ENCODE measurements at places on chromosomes 4 and X.

DNA sequence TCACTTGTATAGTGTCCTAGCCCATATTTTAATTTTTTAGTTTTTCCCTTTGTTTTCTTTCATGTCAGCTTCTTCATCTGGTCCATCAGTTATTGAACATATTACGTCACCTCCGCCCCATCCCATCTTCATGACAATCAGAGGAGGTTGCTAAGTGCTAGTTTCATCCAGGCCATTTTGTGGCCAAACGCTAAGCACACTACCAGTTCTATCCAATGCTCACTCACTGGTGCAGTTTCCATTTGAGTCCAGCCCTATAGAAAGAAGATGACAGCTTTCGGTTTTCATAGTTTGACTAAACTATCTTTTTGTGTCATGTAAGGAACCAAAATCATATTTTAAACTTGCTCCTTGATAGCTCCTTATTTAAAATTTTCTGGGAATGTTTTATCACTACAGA, 304.2 kb downstream of the TENM3 start:
- H3K4me1 ChIP-seq, result no peaks in the 10 kb centered on the region
- H3K27me3 ChIP-seq, result no peaks in the 10 kb centered on the region
- DNase-seq, result no peak
- no peak overlapping the region for H3K4me3 ChIP-seq
- no peak overlapping the region for H3K27ac ChIP-seq

DNA sequence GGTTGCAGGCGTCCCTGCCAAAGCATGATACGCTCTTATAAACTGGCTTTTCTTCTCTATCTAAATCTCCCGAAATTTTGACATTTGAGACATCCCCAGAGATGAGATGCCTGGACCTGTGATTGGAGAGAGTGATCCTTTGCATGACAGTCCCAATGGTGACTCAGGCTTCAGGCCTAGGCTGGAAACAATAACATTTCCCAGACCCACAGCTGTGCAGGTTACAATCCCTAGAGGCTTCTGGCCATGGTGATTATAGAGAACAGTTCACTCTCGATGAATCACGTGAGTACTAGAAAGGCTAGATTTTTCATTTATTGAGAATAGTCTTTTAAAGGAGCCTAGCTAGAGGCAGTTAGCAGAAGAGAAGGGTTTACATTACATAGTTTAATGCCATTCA, 75.9 kb downstream of the SPATA18 start:
- H3K27me3 ChIP-seq, result no peaks in the 10 kb centered on the region
- no peaks in the 10 kb centered on the region for H3K36me3 ChIP-seq
- H3K4me3 ChIP-seq, result no peak overlapping the region
- no peak for DNase-seq
- no peaks in the 10 kb centered on the region for H3K4me1 ChIP-seq
- H3K27ac ChIP-seq, result no peak overlapping the region

DNA sequence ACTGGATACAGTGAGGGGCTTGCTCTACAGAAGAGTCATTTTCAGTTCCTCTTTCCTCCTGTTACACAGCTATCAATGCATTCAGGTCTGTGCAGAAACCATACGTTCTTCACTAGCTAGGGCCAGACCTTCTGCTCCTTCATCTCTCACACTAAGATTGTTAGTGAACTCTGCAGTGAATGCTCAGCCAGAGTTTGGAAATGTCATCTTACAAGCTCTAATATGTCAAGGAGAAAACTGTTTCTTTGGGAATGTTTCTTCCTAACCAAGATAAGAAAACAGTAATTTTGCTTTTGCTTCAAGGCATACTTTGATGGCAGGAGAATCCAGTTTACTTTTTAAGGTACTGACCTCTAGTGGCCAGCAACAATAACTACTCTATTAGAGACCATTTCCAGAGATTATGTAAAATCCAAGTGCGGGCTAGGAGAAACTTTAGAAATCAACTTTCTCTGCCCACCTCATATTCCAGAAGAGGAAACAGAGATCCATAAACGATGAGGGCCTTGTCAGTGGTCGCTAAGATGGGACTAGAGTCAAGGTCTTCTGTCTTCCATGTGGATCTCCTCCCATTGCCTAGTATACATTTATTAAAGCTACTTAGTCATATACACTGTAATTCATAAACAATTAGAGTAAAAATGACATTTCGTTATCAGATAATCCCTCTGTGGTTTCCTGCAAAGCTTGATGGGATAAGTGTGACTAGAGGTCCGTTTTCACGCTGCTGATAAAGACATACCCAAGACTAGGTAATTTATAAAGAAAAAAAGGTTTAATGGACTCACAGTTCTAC, 12.1 kb upstream of the CC2D2A start:
- H3K4me3 ChIP-seq, result no peak overlapping the region
- no peaks in the 10 kb centered on the region for H3K36me3 ChIP-seq

- H3K4me1 ChIP-seq, result no peaks in the 10 kb centered on the region
- no peak for DNase-seq
- no peaks in the 10 kb centered on the region for H3K27me3 ChIP-seq
- no peaks in the 10 kb centered on the region for H3K36me3 ChIP-seq
- no peak overlapping the region for H3K4me3 ChIP-seq
Observed at GRCh38 chr4:180828455-180829018, 1414.7 kb upstream of the TENM3 start.

DNA sequence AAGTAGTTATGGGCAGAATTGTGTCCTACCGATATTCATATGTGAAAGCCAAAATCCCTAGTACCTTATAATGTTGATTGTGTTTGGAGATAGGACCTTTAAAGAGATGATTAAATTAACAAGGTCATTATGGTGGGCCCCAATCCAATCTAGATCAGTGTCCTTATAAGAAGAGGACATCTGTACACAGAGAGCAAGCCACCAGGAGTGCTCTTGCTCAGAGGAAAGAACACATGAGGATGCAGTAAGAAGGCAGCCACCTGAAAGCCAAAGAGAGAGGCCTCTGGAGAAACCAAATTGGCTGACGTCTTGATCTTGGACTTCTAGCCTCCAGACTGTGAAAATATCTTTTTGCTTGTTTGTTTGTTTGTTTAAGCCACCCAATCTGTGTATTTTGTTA, 1290.8 kb upstream of the PABPC4L start:
- no peak overlapping the region for H3K4me3 ChIP-seq
- no peaks in the 10 kb centered on the region for H3K27me3 ChIP-seq

GRCh38 chrX:148695255-148695654, 194.8 kb downstream of the AFF2 start:
- H3K27me3 ChIP-seq, result no peaks in the 10 kb centered on the region
- no peaks in the 10 kb centered on the region for H3K36me3 ChIP-seq
- no peaks in the 10 kb centered on the region for H3K4me1 ChIP-seq
- no peak overlapping the region for H3K27ac ChIP-seq
- H3K4me3 ChIP-seq, result no peak overlapping the region

- no peak overlapping the region for H3K27ac ChIP-seq
- peaks cover 23% of the 10 kb centered on the region for H3K4me1 ChIP-seq
- peak; percentile 25 for DNase-seq
- H3K4me3 ChIP-seq, result no peak overlapping the region
- H3K36me3 ChIP-seq, result no peaks in the 10 kb centered on the region
Observed at GRCh38 chrX:23662187-23662586, 5.1 kb upstream of the PRDX4 start.

GRCh38 chrX:133294126-133294525, 76.0 kb upstream of the TFDP3 start:
- H3K4me1 ChIP-seq, result no peaks in the 10 kb centered on the region
- DNase-seq, result no peak
- no peaks in the 10 kb centered on the region for H3K36me3 ChIP-seq
- H3K4me3 ChIP-seq, result no peak overlapping the region
- no peak overlapping the region for H3K27ac ChIP-seq

DNA sequence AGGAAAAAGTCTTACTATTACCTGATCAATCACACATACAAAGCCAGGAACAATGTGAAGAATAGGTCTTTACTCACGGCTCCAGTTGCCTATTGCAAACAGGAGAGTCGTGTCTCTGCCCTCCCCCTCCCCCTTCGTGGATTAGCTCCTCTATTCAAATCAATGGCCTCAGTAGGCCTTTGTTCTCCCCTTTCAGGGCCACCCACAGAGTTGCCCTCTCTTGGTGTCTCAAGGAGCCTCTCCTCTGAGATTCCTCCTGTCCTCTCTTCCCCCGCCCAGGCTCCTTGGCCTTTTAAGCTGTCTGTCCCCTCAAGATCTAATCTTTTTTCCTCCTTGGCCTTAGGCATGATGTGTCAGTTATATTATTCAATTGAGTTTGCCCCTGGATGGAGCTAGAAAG, 107.2 kb upstream of the NALF2 start:
- no peaks in the 10 kb centered on the region for H3K4me1 ChIP-seq
- H3K27ac ChIP-seq, result no peak overlapping the region
- no peaks in the 10 kb centered on the region for H3K27me3 ChIP-seq
- no peak overlapping the region for H3K4me3 ChIP-seq

- H3K4me3 ChIP-seq, result no peak overlapping the region
- H3K27ac ChIP-seq, result no peak overlapping the region
- H3K4me1 ChIP-seq, result peaks cover 6% of the 10 kb centered on the region
- H3K36me3 ChIP-seq, result no peaks in the 10 kb centered on the region
Observed at GRCh38 chr4:74311696-74312313, 3.5 kb downstream of the EPGN start.

DNA sequence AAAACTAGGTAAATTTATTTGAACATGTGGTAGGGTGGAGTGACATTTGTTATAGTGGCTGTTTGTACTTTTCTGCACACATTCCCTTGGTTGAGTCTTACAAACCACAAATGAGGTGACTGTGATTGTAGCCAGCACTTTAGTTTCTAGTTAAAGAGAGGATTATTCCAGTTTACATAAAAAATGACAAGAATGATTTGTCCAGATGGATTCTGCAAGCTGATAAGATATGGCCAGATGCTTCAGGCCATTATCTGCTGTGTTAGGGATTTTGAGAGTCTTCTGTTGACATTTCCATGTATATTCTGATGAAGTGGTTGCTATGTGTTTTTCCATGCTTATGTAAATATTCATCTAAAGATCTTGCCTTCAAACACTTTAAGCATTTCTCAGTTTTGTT, 31.0 kb upstream of the PDE5A start:
- no peaks in the 10 kb centered on the region for H3K27me3 ChIP-seq
- DNase-seq, result no peak
- H3K4me1 ChIP-seq, result no peaks in the 10 kb centered on the region
- no peak overlapping the region for H3K27ac ChIP-seq
- no peaks in the 10 kb centered on the region for H3K36me3 ChIP-seq
- H3K4me3 ChIP-seq, result no peak overlapping the region

- H3K4me3 ChIP-seq, result no peak overlapping the region
- H3K27ac ChIP-seq, result no peak overlapping the region
- H3K36me3 ChIP-seq, result no peaks in the 10 kb centered on the region
- no peak for DNase-seq
- no peaks in the 10 kb centered on the region for H3K27me3 ChIP-seq
- H3K4me1 ChIP-seq, result no peaks in the 10 kb centered on the region
Observed at GRCh38 chr4:175386776-175387507, 425.1 kb downstream of the GPM6A start.

- peak overlapping the region; percentile 69 for H3K27ac ChIP-seq
- no peaks in the 10 kb centered on the region for H3K27me3 ChIP-seq
- H3K4me1 ChIP-seq, result peaks cover 46% of the 10 kb centered on the region
- no peak for DNase-seq
Observed at GRCh38 chr4:7067126-7067451, 775 bp downstream of the GRPEL1 start.

DNA sequence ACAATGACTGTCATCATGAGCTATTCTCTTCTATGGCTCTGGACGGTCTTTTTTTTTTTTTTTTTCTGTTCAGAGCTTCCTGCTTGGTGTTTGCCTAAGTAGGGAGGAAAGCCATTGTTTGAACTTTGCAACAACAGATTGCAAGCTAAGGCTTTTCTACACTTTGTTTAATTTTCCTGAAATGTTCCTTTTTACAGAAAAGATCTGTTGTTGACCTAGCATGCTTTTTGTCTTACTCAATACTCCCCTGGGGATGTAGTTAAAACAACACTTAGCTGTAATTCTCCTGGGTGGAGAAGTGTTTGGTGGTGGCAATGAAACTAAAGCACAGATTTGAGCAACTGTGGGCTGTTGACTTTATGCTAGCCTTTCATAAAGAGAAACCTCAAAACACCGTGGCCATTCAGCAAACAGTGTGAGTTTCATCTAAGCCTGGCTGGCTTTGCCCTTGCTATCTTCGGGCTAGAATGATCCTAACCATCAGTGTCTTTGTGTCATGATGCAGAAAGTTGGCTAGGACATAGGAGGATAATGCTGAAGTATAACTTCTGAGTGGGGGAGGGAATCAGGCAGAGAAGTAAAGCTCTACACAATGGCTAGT, 110.5 kb downstream of the ANXA3 start:
- no peak for DNase-seq
- no peak overlapping the region for H3K27ac ChIP-seq
- peaks cover 19% of the 10 kb centered on the region for H3K4me1 ChIP-seq
- H3K36me3 ChIP-seq, result no peaks in the 10 kb centered on the region
- no peaks in the 10 kb centered on the region for H3K27me3 ChIP-seq
- no peak overlapping the region for H3K4me3 ChIP-seq

GRCh38 chrX:13911586-13911985, 94.7 kb upstream of the GPM6B start:
- DNase-seq, result no peak
- H3K27ac ChIP-seq, result no peak overlapping the region
- no peaks in the 10 kb centered on the region for H3K4me1 ChIP-seq
- H3K36me3 ChIP-seq, result no peaks in the 10 kb centered on the region

- H3K27ac ChIP-seq, result no peak overlapping the region
- no peak for DNase-seq
- H3K4me1 ChIP-seq, result no peaks in the 10 kb centered on the region
- H3K27me3 ChIP-seq, result no peaks in the 10 kb centered on the region
- H3K36me3 ChIP-seq, result no peaks in the 10 kb centered on the region
Observed at GRCh38 chr4:122842984-122843531, 16.4 kb downstream of the FGF2 start.

GRCh38 chrX:131741103-131741581, 197.3 kb downstream of the OR13H1 start:
- H3K27me3 ChIP-seq, result no peaks in the 10 kb centered on the region
- H3K4me1 ChIP-seq, result no peaks in the 10 kb centered on the region
- DNase-seq, result peak; percentile 84
- H3K4me3 ChIP-seq, result no peak overlapping the region
- no peak overlapping the region for H3K27ac ChIP-seq

DNA sequence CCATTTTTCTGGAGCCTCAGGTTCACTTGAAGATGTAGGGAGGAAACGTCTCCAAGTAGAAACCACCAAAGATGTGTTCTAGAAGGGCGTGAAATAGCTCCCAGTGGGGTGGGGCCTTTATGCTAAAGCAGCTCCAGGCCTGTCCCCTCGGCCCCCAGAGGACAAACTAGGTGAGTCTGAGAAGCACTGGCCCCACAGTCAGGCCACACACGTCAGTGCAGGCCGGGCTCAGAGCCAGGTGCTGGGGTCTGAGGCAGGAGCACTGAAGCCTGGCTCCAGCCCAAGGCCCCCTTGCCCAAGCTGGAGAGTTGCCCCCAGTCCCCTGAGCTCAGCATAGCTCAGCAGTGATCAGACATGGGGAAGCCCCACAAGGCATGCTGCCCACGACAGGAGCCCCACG, 95.4 kb upstream of the PSAPL1 start:
- H3K27me3 ChIP-seq, result no peaks in the 10 kb centered on the region
- no peak for DNase-seq
- no peaks in the 10 kb centered on the region for H3K4me1 ChIP-seq
- no peak overlapping the region for H3K4me3 ChIP-seq
- H3K36me3 ChIP-seq, result no peaks in the 10 kb centered on the region
- no peak overlapping the region for H3K27ac ChIP-seq

- no peak for DNase-seq
- no peaks in the 10 kb centered on the region for H3K36me3 ChIP-seq
- no peak overlapping the region for H3K27ac ChIP-seq
- H3K4me3 ChIP-seq, result no peak overlapping the region
Observed at GRCh38 chr4:115562506-115562905, 449.1 kb upstream of the NDST4 start.
